Stimulated activated CD4-positive, alpha-beta T cell treated with anti-CD3 and anti-CD28 coated beads, Interleukin-12 subunit alpha, Interleukin-12 subunit beta, amount 100 ng/mL, for 4 hours (primary cell): ENCODE measurements at places on chromosomes 16 and 17.

GRCh38 chr17:45940826-45941225, 46.5 kb downstream of the MAPT start:
- DNase-seq: no peak

DNA sequence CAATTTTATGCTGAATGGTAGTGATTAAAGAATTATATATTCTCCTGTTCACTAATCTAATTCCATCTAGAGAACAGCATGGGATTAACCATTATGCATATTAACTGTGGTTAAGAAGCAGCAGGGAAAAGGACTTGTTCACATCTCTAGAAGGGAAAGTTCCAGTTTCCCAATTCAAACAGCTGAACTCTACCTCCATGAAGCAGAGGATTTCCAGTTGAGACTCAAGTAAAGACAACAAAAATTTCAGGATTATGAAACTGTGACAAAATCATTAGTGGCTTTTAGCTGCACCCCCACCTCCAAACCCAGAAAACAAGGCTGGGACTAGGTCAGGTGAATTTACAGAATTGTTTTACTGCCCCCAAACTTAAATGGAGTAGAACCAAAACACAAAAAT, 73.6 kb downstream of the USP32 start:
- DNase-seq: no peak

DNA sequence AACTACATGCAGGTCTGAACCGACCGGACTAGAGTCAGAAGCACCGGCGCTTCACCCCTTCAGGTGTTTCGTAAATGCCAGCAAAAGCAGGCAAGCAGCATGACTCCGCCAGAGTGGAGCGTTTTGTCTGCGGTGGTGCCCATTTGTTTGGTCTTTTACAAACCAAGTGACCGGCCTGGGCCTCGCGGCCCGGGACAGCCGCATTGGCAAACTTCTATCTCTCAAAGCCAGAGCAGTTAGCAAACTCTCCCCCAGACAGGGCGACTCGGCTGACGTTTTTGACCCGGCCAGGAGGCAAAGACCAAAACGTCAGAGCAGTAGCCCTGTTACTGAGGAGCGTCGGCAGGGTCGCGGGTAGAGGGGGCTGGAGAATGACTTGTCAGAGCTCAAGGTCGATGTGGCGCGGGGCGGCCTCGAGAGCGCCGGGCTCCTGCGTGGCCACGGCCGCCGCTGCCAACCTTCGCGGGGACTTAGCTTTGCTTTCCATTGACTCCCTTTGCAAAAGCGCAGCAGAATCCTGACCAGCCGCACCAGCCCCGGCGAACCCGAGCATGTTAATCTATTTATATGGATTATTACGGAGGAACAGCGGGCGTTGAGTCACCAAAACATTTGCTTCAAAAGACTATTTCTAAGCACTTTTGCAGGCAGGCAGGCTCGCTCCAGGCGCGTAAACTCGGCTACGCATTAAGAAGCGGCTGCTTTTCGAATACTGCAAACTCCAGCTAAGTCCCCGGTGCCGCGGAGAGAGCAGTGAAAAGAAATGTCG, 763 bp upstream of the SOX9 start:
- no peak for DNase-seq

GRCh38 chr16:89956505-89957215, 8.1 kb downstream of the DEF8 start:
- DNase-seq: no peak
